ENCODE measurements at places on chromosomes 6 and 20. TPM values are rescaled to one million over a fixed set of nuclear protein-coding genes. Genes with fewer than 3 reads are reported as not detected.

DNA sequence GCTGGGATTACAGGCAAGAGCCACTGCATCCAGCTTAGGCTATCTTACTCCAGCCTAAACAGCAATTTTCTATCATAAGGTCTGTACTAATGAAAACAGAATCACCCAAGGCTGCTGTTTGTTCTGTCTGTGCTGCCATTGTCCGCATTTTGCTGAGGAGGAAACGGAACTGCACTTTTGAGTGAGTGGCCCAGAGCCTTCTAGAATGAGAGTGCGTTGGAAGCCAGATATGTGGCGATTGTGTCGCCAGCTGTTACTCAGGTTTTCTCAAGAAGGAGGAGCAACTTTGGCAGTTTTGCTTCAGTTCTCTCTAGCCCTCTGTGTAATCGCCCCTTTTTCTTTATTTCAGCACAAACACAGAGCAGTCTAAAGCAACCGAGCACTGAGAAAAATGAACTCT lies 18.3 kb downstream of the PRDM1 start:
- no peak for ATAC-seq

The ANKEF1 gene
- 5.0 TPM for total RNA-seq

DNA sequence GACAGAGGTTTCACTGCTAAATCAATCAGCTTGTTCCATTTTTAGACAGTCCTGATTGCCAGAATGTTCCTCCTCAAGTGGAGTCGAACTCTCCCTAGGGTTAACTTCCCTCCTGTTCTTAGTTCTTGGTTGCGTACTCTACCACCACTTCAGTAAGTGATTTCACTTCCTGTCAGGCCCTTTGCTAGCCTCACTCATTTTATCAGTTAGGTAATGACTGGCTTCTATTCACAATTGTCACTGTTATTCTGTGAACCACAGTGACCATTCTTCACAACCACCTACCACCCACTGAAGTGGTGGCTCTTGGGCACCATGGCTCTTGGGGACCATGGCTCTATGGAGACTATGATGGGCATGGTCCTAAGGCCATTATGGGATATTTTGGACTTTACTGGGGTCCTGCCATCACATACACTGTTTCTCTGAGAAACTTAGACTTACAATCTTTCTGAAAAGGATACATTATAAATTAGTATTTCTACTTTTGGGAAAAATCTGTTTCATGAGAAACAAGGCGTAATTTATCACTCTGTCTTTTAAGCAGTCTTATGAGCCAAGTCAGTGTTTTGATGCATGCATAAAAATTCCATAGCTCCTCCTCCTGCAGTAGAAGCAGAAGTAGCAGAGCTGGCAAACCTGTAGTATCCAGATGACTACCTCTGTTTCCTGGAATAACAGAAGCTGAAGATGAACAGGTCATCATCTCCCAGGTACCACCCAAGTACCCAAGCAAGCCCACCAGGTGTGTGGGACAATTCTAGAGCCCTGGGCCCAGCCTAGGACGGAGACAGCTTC lies 66.3 kb downstream of the ATXN1 start:
- no peak for ATAC-seq

The IRF4 gene
- 0.14 TPM for total RNA-seq

- no peak for ATAC-seq
These were observed 18.2 kb downstream of the GPX5 start for GRCh38 chr6:28543651-28544610.

DNA sequence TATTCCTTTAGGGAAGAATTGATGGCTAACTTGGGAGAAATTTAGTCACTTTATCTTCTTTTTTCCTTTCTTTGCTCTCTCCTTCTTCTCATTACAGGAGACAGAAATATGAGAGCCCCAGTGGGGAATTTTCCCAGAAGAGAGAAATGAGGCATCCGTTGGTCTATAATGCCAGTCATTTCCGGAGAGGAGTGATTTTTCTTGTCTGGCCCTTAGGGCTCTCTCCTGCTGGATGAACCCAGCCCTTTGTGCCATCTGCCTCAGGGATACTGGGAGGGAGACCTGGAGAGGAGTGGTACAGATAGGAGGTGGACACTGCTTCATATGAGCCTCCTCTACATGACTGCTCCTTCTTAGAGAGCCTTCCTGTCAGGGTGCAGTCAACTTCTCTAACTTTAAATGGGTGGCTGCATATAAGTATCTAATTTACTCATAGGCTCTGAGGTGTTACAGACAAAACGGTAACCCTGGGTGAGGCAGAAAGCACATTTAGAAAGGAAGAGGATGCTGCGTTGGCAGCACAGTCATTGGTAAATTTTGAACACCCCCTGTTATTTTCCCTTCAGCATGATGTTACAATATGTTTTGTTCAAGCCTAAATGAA lies 21.9 kb downstream of the RIMS1 start:
- no peak for ATAC-seq
